ENCODE measurements at places on chromosomes 5 and 9. TPM values are rescaled to one million over a fixed set of nuclear protein-coding genes. Genes with fewer than 3 reads are reported as not detected.

DNA sequence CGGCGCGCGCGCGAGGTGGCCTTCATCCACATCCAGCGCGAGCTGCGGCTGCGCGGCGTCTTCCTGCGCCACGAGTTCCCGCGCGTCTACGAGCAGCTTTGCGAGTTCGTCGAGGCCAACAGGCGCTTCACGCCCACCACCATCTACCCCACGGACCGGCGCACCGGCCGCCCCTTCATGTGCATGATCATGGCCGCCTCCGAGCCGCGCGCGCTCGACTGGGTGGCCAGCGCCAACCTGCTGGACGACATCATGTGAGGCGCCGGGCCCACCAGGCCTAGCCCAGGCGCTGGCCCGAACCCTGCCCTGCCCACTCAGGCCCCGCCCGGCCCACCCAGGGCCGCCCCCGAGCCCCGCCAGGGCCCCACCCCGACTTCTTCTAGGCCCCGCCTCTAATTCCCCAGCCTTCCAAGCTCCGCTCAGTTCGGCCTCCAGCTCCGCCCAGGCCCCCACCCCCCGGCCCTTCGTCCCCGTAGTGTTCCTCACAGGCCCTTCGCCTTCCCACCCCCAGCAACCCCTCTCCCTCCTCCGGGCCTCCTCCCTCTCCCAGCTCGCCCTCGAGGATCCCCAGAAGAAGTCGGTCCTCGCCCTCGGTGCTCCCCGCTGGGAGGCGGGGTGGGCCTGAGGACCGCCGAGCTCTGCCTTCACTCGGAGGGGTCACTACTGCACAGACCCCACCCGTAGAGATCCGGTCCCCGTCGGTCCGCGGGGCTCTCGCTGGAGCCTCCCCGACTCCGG is 2.0 kb upstream of the PHPT1 start:
- peaks cover 30% of the 10 kb centered on the region for H3K4me1 ChIP-seq
- no peaks in the 10 kb centered on the region for H3K36me3 ChIP-seq
- peak overlapping the region; percentile 90 for H3K27ac ChIP-seq
- H3K27me3 ChIP-seq: peaks cover 33% of the 10 kb centered on the region
- DNase-seq: peak; percentile 80
- peak overlapping the region; percentile 77 for H3K4me3 ChIP-seq

LOX gene
- 23.2 TPM for total RNA-seq

DNA sequence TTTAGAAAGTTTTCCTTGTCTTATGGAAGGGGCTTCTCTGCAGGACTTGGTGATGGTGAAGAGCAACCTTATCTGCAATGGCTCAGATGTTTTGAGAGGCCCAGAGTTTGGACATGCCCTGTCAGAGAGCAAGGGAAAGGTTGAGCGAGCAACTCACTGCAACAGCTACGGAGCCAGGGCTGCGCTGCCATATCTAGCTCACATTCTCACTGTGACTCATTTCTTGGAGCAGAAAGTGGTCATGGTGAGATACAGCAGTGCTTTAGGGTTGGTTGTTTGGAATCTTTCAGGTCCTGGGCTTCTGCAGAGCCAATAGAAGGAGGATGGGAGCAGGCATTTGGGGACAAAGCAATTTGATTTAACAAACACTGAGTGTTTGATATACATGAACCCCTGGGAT is 12.3 kb downstream of the GLRA1 start:
- H3K4me1 ChIP-seq: no peaks in the 10 kb centered on the region
- no peak overlapping the region for H3K4me3 ChIP-seq
- H3K27me3 ChIP-seq: no peaks in the 10 kb centered on the region
- no peak overlapping the region for H3K27ac ChIP-seq

GRCh38 chr9:122168356-122168755 is 8.6 kb downstream of the MORN5 start:
- no peaks in the 10 kb centered on the region for H3K36me3 ChIP-seq
- H3K27me3 ChIP-seq: no peaks in the 10 kb centered on the region
- no peak overlapping the region for H3K27ac ChIP-seq

DNA sequence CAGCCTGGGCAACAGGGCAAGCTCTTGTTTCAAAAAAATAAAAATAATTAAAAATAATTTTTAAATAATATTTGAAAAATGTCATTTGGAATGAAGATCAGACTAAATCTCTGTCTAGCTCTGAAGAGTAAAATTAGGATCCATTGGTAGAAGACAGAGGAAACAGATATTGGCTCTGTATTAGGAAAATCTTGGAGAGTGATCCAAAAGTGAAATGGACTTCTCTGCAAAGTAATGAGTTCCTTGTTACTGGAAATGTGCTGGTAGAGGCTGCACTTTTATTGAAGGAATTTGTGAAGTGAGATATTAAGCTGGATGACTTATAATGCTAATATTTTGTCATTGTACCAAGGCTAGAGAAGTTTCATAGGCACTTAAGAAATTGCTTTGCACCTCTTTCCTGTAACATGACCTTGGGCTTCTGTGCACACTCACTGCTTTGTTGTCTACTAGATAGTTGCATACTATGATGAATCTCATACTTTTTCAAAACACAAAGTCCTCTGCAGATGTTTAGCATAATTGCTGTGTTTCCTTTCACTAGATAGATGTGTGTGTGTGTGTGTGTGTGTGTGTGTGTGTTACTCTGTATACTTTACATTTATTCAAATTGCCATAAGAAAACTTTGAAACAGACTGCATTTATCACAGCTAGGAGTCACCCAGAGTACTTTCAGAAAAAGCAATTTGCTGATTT is 13.1 kb downstream of the THBS4 start:
- no peaks in the 10 kb centered on the region for H3K36me3 ChIP-seq
- no peak overlapping the region for H3K27ac ChIP-seq
- DNase-seq: no peak
- H3K4me3 ChIP-seq: no peak overlapping the region

- H3K4me3 ChIP-seq: no peak overlapping the region
- no peaks in the 10 kb centered on the region for H3K36me3 ChIP-seq
- no peak overlapping the region for H3K27ac ChIP-seq
- no peaks in the 10 kb centered on the region for H3K4me1 ChIP-seq
These were observed 197.1 kb downstream of the CEMIP2 start for GRCh38 chr9:71571186-71571585.

GRCh38 chr5:158473016-158473635 is 614.2 kb upstream of the CLINT1 start:
- H3K4me3 ChIP-seq: no peak overlapping the region
- no peak overlapping the region for H3K27ac ChIP-seq
- DNase-seq: no peak
- H3K4me1 ChIP-seq: no peaks in the 10 kb centered on the region

All from left lung (tissue), 14 donors.